ENCODE measurements at places on chromosomes 16 and 17.

- DNase-seq: no peak
Measured at GRCh38 chr16:86670750-86671234, 92.4 kb downstream of the FOXL1 start.

DNA sequence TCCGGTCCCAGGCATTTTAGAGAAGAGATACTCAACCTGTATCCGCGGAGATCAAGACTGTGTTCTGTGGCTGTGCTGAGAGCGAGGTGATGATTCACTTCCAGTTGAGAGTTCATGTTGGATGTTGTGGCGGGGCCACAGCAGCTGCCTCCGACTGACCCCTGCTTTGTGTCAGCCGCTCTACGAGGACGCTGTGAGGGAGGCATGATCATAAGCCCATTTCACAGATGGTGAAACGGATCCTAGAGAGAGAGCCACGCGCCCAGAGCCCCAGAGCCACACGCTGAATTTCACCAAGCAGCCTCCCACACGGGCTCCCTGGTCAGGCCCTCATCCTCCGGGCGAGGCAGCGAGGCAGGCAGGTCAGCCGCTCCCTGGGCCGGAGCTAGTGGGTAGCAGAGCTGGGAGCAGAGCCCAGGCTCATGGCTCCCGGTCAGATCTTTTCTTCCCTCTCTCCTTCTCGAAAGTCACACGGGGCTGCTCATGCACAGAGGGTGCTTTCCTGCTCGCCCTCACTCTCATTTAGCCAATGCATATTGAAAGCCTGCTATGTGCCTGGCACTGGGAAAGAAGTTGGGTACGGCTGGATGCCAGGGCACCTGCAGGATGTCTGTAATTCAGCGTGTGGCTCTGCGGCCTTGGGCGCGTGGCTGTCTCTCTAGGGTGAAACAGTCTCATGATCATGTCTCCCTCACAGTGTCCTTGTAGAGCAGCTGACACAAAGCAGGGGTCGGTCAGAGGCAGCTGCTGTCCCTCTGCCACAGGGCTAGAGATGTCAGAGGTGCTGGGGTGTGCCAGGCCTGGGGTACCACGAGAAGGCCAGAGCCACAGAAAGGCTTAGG is 155.6 kb upstream of the CHMP6 start:
- DNase-seq: no peak

DNA sequence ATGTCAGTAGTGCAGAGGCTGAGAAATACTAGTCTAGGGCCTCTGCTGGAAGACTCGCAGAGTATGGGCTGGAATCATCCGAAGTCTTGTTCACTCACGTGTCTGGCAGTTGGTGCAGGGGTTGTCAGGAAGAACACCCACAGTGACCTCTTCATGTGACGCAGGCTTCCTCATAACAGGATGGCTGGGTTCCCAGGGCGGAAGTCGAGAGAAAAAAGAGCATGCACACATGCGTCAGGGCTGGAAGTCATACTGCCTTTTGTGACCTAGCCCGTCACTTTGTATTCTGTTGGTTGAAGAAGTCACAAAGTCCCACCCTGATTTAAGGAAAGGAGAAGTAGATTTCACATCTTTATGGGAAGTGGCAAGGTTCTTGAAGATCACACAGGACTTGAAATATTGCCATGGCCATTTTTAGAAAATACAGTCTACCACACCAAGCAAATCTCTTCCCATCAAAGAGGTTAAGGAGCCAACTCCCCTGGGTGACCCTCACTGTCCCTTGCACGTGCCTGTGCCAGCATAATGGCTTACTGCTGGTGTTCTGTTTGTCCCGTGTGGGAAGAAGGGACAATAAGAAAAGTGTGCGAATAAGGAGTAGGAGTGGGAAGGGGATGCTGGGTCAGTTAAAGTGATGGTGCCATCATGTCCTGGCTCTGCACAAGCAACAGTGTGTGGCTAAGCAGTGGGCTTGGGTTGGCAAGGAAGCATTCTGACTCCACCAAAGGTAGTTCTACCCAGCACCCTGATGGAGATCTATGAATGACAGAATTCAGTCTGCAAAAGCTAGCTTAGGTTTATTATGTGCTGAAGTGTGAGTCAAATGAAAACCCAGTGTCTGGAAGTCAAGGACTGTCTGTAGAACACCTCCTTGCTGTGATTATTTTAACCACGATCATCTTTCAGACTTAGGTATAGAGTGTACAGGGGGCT is 28.1 kb downstream of the HEATR3 start:
- DNase-seq: no peak

GRCh38 chr16:59385959-59386358 is 651.8 kb upstream of the GOT2 start:
- DNase-seq: no peak

DNA sequence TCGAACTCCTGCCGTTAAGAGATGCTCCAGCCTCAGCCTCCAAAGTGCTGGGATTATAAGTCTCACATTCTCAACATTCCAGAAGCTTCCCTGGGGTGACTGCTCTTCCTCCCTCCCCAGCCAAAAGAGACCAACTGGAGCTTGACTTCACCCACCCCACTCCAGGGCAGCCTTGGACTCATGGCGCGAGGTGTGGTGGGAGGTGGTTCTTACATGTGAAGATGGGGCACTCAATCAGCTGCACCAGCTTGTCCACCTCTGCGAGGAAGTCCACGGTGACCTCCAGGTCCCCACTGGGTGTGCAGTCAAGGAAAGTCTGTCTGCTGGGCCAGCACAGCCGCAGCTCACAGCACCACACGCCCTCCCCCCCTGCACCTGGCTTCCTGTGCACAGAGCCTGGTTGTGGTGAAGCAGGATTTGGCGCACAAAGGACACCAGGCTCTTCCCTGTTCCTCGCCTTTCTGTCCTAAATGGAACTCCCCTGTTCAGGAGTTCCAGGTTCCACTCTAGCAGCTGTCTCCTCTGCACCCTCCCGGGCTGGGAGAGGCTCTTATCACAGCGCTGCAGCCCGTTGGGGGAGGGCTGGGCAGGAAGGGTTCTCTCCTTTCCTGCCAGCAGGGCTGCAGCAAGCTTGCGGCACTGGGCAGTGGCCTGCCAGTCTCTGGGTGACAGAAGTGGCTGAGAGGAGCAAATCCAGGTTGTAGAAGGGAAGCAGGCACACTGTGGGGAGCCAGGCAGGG is 9.6 kb upstream of the MTSS2 start:
- peak; percentile 92 for DNase-seq

GRCh38 chr16:88453217-88453531 is at the start of gene ZFPM1:
TSS of gene ZFPM1 (plus strand) at chr16:88453280. CDS start at chr16:88453639, 359 bp downstream.
- DNase-seq: no peak

DNA sequence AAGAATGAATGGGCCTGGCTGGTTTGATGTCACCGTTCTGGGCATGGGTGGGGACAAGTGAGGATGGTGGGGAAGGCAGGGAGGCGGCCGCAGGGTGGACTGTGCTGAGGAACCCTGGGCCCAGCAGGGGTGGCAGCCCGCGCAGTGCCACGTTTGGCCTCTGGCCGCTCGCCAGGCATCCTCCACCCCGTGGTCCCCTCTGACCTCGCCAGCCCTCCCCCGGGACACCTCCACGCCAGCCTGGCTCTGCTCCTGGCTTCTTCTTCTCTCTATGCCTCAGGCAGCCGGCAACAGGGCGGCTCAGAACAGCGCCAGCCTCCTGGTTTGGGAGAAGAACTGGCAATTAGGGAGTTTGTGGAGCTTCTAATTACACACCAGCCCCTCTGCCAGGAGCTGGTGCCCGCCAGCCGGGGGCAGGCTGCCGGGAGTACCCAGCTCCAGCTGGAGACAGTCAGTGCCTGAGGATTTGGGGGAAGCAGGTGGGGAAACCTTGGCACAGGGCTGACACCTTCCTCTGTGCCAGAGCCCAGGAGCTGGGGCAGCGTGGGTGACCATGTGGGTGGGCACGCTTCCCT is 6.5 kb upstream of the SERPINF1 start:
- DNase-seq: no peak

- DNase-seq: no peak
Measured at GRCh38 chr16:86403541-86404163, 106.7 kb upstream of the FOXF1 start.

GRCh38 chr16:72961115-72961832 is 86.7 kb downstream of the ZFHX3 start:
- no peak for DNase-seq

DNA sequence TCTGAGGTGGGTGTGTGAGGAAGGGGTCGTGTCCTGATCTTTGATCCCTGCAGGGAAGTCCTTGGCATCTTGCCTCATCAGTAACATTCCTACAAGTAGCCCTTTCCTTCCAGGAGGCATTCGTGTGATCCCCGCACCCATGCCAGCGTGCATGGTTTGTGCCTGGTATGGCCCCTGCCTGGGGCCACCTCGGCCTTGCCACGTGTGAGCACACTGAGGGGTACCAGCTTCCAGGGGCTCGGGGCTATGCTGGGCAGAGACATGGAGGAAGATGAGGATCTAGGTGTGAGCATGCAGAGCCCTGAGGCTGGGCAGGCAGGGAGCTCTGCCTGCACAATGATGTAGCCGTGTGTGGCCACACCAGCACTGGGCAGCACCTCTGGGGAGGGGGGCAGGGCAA is 6.0 kb downstream of the HSD3B7 start:
- no peak for DNase-seq

- DNase-seq: no peak
Measured at GRCh38 chr16:19766988-19767387, 48.9 kb downstream of the IQCK start.

DNA sequence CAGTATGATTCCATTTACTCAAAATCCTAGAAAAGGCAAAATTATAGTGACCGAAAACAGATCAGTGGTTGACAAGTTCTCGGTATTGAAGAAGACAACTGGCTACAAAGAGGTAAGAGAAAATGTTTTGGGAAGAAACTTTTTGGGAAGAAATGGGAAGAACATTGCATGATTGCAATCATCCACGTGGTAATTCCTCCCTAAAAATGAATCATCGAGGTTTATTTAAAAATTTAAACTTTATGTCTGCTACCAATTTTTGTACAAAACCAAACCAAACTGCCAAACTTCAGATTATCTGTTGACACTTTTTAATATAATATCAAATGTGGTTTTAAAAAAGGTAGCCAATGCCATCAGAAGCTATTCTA is 8.1 kb downstream of the SMURF2 start:
- no peak for DNase-seq

- DNase-seq: no peak
Measured at GRCh38 chr17:332023-332422, 20.6 kb downstream of the RPH3AL start.

- no peak for DNase-seq
Measured at GRCh38 chr17:39845052-39845846, 18.9 kb downstream of the IKZF3 start.

- DNase-seq: no peak
Measured at GRCh38 chr16:2767140-2767731, 9.8 kb downstream of the ELOB start.

All from erythroblast (primary cell).